ENCODE measurements at places on chromosomes 1 and 21.

DNA sequence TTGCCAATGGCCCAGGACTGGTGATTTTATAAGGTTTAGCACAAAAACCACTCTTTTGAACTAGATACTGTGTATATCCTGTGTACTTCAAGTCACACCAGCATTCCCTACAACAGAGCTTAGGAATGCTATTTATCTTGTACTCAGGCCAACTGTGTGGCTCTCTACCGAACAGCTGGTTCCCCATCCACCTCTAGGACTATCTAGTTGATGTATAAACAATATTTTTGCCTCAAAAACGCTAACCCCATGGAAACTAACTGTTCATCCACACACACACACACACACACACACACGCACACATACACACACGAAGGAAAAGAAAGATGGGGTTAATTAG is 28.7 kb upstream of the SLC45A3 start:
- DNase-seq = no peak

- DNase-seq = no peak
Measured at GRCh38 chr1:37153116-37154100, 119.1 kb upstream of the GRIK3 start.

DNA sequence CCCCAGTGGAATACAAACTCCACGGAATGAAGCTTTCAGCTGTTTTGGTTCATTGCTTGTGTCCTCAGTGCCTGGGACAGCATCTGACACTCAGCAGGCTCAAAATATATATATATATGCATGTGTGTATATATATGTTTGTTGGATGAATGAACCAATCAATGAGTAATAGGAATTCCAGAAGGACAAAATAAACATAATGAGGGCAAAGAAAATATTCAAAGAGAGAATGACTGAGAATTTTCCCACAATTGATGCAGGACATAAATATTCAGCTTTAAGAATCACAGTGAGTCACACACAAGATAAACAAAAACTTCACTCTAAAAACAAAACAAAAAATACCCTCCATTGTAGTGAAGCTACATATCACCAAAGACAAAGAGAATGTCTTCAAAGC is 64.0 kb downstream of the CHD5 start:
- no peak for DNase-seq

DNA sequence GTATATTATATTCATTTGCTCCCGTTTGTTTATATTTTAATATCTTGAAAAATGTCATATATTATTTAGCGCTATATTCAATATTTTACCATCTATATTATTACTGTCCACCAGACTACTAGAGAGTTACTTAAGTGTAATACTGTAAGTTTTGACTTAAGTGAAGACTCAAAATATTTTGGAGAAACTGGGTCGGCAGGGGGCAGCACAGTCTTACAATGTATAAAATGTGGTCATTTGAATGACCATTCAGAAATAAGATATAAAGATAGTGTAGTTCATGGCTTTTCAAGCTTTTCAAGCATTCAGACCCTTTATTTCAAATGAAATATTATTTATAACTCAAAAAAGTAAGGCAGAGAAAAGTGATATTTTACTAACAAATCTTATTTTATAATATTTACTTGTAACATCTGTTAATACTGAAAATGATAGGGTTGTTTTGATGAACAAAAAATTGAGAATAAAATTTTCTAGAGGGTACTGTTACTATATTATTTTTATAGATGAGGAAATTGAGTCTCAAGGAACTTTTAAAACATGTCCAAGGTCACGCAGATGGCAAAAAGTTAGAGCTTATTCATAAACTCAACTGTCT is 89.0 kb upstream of the SERTAD4 start:
- DNase-seq = peak; percentile 35

DNA sequence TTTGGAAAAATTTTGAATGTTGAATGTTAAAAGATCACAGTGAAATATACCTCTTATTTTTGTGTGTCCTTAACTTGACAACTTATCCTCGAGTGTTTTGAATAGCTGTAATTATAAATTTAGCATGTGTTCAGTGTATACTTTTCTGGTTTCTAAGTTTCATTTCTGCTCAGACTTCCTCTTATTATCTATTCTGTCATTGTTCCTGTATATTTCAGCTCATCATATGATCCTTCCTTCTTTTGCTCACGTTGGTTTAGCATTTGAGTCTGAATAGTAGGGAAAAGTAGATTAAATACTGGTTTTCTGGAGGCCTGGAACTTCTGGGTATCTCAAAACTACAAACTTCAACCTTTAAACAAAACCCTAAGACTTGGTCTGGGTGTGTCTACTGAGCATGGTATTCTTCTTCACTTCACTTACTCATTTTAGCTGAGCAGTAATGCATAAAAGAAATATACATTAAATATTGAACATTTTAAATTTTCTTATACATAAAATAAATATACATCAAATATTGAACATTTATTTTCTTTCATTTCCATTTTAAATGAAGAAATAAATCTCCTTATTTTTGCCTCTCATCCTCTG is 3.3 kb upstream of the ATP6V1G3 start:
- no peak for DNase-seq

DNA sequence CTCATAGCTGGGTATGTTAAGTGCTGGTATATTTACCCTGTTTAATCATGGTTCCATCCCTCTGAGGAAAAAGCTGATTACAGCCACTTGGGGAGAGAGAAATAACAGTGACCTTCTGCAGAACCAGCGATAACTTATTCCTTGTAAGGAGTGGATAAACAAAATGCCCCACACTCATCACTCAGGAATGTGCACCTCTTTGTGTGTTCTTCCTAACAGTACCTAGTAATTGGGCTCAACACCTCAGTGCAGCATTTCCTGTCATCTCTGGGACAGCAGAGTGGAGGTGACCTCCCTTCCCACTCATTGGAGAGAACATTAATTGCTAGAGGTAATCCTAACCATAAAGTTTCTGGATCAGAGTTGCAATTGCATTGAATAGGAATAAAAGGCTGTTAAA is 112.5 kb upstream of the F3 start:
- DNase-seq = no peak

- no peak for DNase-seq
Measured at GRCh38 chr1:241292973-241293372, 64.0 kb downstream of the RGS7 start.

- DNase-seq = no peak
Measured at GRCh38 chr1:26697431-26697977, 1.7 kb downstream of the ARID1A start.

DNA sequence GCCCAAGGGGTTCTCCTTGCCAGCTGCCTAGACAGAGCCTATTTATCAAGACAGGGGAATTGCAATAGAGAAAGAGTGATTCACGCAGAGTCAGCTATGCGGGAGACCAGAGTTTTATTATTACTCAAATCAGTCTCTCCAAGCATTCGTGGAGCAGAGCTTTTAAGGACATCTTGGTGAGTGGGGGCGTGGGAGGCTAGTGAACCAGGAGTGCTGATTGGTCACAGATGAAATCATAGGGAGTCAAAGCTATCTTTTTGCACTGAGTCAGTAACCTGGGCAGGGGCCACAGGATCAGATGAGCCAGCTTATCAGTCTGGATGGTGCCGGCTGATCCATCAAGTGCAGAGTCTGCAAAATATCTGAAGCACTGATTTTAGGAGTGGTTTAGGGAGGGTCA is 64.8 kb upstream of the MRPS6 start:
- DNase-seq = peak; percentile 79

DNA sequence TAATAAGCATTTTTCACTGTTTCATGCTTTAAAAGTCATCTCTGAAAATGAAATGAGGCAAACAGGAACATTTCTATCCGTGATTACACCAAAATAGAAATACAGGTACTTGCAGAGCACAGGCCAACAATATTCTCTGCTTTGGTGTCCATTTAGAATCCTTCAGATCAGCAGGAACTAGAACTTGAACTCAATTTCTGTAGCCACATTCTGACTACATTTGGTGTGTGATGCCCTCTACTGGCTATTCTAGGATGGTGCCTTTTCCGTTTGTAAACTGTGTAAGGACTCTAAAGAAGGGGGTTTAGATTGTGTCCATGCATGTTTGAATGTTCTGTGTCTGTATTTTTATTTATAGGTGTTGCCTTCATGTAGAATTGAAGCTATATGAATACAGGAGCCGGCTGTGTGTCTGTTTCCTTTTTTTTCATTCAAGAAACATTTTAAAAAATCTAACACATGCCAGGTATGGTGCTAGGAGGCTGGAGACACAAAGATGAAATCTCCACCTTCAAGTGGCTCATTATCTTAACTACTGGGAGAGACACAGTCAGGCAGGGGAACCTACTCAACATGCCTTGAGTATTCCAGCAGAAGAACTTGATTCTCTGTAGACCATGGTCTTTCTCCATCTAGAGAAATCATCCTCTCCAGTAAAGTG is 7.6 kb upstream of the ZNF326 start:
- peak; percentile 19 for DNase-seq

GRCh38 chr21:38258521-38259485 is 2.0 kb downstream of the KCNJ15 start:
- no peak for DNase-seq

- no peak for DNase-seq
Measured at GRCh38 chr1:182890927-182891610, 51.9 kb downstream of the DHX9 start.

DNA sequence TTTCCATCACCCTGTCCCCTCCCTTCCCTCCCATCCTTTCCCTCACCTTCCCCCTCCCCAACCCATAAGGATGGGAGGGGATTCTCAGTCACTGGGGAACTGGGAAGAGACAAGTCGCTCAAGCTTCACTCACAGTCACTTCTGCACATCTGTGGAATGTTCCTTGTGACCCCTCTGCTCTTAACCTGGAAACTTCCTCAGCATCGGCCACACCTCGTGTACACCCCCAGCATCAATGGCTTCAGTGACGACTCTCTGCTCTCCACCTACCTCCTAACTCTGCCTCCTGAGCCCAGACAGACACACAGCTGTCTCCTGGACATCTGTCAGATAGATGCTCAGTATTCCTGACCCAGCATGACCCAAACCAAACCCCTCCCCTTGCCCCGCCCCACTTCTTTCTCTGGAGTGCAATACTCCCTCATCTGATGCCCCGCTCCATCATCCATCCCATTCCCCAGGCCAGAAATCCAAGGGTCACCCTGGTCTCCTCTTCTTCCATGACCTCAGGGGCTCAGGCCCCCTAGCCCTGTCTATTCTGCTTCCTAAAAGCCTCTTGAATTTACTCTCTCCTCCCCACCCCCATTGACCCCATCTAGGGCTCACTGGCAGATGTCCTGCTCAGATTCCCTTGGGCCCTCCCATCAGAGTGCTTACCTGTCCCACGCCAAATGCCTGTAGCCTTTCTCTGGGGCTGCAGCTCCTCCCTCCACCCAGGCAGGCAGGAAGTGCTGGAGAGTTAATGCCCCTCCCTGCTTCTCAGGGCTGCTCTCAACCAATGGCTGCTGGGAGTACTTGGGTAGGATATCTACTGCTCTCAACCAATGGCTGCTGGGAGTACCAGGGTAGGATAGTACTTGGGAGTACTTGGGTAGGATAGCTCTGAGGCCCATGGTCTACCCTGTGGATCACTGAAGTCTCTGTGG is 83.1 kb upstream of the CSF3R start:
- no peak for DNase-seq

- no peak for DNase-seq
Measured at GRCh38 chr21:42539931-42540343, 26.3 kb downstream of the SLC37A1 start.

DNA sequence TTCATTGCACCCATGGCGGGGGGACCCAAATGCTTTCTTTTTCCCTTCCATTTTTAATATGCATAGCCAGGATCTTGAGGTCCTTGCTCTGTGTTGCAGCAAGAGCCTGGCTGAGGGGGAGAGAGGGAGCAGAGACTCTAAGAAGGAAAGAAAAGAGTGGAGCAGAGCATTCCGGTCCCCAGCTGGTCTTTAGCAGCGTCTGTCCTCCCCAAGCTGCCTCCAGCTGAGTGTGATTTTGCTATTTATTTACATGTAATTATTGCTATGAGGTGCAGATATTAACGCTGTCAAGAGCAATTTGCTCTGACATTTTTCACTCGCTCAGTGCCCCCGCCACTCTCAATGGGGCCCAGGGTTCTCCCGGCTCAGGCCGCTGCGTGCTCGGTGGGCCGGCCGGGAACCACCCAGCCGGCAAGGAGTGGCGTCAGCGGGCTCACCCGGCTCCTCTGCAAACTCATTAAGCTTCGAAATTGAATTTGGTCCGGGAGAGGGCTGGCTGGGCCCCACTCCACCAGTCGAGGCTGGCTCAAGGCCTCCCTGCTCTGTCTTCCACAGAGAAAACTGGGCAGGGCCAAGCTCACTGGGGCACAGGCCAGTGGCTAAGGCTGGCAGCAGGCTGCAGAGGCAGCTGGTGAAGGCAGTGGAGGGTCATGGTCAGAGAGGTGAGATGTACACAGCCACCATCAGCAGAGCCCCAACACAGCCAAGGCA is 93.2 kb downstream of the PAX7 start:
- no peak for DNase-seq

- DNase-seq = no peak
Measured at GRCh38 chr1:16644193-16644481, 22.6 kb downstream of the RNU1-3 start.
